ENCODE measurements at places on chromosomes 12 and 14.
A peak's percentile ranks its signal among the peaks of the same experiment; 100 is the strongest.

- DNase-seq: no peak
Observed at GRCh38 chr14:58861586-58861985, 223.8 kb downstream of the DACT1 start.

DNA sequence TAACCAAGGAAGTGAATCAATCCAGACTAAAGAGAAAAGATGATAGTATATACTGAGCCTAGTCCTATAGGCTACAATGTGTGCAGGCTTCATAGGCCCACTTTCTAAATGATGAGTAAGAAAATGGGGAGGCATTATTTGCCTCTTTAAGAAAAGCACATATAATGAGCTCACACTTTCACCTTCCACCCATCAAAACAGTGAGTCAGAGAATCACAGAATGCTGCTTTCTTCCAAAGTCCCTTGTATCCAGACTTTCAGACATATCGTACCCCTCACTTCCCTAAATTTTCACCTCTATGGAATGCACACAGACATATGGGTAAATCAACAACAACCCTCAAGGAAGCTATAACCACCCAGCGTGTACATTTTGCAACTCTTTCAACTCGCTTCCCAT is 286.4 kb upstream of the PRKD1 start:
- no peak for DNase-seq

GRCh38 chr12:14510574-14510973 is 57.1 kb downstream of the PLBD1 start:
- peak; percentile 23 for DNase-seq

- DNase-seq: no peak
Observed at GRCh38 chr12:1949771-1950470, 31.5 kb upstream of the CACNA2D4 start.

- no peak for DNase-seq
Observed at GRCh38 chr12:53224897-53225634, 6.9 kb downstream of the RARG start.

- DNase-seq: peak; percentile 93
Observed at GRCh38 chr12:14576896-14577295, 9.2 kb upstream of the PLBD1 start.

DNA sequence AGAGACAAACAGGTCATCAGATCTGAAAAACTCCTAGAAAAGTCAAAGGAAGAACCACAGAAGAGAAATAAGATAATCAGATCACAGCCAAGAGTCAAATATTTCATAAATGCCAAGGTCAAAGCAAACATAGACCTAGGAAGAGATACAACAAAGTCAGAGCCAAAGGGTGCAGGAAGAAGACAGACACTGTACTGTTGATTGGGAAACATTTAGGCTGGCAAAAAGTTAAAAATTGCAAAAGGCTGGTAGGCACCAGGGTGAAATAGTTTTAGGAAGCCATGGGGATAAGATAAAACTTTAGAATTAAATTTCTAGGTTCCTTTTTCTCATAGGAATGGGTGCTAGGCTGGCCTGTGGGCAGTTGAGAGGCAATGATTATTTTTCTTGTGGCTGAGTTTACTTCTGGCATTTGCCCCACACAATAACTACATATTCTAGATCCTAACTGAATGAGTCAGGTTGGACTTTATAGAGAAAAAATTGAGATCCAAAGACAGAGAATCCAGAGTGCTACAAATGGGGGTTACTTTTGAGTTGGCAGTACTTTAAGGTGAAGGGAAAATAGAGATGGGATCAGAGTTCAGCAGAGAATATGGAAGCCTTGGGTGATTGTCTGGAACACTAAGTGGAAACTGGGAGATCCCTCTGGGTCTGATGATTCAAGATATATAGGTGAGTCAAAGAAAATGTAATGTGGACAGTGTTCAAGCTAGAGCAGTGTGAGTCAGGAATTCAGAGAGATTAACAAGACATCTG is 215.5 kb downstream of the C12orf50 start:
- no peak for DNase-seq

- DNase-seq: no peak
Observed at GRCh38 chr14:101182476-101182875, 279.0 kb upstream of the RTL1 start.

DNA sequence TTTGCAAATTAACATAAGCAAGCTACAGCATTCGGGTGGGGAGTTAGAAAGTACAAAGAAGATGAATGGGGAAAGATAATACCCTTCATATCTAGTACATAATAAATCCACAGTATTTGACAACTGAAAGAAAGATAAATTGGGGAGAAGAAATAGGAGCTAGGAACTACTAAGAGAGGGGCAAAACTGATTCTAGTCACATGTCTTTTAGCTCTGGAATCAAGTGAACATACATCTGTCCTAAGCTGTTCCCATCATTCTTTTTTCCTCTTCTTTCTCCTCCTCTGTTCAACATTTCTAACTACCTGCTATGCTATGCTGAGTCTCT is 15.3 kb upstream of the APOF start:
- DNase-seq: no peak

DNA sequence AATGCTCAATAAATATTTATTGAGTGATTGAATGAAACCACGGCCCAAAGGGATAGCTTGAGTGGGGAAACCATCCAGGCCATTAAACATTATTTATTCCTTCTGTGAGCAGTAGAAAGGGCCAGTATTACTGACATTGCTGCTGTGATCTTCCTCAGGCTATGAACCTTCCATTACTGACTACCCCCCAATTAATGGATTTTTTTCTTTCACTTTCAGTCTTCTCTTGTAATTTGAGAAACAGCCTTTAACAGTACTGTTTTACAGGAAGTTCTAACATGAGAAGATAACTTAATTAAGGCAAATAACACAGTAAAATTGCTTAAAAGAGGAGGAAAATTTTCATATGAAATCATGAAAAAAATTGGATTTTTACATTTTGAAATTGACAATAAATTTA is 629.5 kb downstream of the TRHDE start:
- DNase-seq: no peak

DNA sequence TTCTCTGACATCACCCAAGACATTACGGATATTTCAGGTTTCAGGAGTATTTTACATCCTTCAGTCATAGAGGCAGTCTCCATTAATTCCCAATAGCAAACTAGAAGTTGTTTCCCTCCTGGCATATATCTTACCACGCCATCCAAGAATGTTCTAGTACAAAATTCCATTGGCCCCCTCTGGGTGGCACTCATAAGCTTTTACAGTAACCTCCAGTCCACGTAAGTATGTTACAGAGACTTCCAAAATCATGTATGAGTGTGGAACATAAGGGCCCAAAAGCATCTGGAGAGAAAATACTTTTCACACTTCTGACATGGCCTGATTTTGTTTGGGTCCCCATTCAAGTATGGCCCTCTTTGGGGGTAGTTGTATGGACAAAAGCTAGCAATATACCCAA is 58.1 kb upstream of the DHRS4 start:
- DNase-seq: peak; percentile 4

DNA sequence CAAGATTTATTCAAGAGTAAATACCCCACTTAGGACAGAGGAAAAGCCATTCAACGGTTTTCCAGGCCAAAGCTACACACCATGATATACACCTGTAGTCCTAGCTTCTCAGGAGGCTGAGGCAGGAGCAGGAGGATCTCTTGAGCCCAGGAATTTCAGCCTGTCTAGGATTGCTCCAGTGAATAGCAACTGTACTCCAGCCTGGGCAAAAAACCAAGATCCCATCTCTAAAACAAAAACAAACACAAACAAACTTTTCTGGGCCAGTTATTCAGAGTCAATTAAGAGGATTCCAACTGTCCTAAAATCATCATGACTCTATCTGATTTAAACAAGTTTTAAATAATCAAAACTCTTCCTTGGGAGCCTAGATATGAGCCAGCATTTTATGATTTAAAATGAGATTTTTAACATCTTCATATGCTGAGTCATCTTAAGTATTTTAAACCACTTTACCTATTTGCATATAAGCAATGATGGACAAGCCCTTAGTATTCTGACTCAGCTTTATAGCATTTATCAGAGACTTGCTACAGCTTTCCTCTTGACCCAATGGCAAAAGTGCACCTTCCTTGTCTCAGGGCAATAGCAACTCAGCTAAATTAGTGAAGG is 77.1 kb downstream of the KCNMB4 start:
- DNase-seq: no peak

DNA sequence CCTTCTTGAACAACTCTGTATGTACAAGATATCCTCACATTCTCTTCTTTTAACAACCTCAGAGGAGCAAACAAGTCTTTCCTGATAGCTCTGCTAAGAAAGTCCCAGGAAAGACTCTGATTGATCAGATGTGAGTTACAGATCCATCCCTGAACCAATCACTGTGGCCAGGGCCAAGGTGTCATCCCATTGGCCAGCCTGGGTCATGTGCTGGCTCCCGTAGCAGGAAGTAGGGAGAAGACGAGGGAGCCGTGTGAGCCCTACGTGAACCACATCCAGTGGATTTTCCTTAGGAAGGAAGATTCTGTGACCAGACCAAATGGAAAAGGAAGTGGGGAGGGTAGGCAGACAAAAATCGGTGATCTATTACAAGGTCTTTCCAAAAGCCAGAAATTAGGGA is 5.6 kb downstream of the P2RX7 start:
- DNase-seq: no peak

GRCh38 chr14:69811227-69811867 is 14.3 kb upstream of the SLC10A1 start:
- no peak for DNase-seq

- no peak for DNase-seq
Observed at GRCh38 chr12:54041097-54041690, 8.3 kb downstream of the HOXC5 start.

DNA sequence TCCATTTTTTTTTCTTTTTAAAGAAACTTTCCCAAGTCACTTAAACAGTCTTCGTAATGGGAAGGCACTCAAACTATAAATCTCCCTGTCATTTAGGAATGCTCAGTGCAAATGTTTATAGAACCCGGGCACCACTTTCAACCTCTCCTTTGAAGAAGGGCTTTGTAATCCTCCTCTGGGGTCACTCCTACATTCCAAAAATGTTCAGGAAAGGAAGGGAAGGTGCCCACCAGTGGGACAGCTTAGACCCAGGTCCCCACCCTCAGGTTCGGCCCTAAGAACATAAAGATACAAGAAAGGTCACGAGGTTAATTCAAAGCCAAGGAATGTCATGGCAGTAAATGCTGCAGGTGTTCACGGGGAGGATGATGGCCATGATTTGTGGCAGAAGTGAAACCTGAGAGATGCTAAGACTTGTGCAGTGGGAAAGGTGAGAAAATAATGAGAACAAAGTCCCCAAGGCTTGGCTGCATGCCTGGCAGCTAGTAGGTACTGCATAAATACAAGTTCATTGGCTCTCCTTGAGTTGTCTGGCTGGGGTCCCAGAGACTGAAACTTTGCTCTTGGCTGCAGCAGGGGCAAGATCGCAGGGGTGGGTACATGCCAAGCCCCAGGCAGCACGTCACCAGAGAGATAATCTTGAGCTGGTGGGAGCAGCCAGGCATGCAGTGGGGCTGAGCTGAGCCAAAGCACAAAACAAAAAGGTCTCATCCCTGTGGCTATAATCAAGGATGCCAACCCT is 21.1 kb downstream of the KRT18 start:
- DNase-seq: no peak

GRCh38 chr12:31248337-31248736 is 77.6 kb downstream of the SINHCAF start:
- DNase-seq: no peak

DNA sequence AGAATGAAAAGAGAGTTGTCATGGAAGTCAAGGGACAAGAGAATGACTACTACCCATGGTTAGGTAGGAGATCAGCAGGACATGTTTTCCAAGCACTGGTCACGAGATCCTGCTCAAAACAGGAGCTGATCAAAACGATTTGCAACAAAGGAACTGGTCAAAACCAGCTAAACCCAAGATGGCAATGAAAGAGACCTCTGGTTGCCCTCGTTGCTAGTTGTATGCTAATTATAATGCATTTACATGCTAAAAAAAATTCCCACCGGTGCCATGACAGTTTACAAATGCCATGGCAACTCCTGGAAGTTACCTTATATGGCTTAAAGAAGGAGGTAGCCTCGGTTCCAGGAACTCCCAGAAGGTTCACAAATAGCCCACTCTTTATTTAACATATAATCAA is 95.0 kb upstream of the OTX2 start:
- no peak for DNase-seq

DNA sequence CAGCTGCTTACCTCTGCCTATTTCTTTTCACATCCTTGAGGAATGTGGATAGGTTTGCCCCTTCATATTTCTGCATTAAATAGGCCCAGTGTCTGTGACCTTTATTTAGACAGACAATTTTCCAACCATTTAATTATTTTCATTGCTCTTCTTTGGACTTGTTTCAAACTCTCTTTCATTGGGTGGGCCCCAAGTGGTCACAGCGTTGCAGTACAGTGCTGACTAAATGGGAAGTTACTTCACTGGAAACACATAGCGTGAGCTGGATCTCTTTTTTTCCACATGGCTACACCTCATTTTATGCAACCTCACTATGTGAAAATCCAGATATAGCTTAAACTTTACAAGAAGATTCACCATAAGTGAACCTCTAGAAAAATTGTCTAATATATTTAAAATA is 438.9 kb downstream of the ADAMTS20 start:
- DNase-seq: no peak

DNA sequence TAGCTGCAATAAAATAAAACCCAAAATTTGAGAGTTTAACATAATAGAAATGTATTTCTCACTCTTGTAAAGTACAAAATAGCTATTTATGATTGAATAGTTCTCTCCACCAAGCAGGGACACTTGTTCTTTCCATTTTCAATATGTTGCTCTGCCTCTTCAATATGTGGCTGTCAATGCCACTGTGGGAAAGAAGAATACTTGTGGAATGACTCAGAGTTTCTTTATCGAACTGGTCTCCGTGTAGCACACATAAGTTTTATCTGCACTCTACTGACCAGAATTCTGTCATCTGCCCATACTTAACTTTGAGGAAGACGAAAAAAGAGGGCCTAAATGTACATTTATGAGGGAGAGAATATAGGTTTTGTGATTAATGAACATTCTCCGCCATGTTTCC is 256.9 kb downstream of the ATXN7L3B start:
- no peak for DNase-seq

DNA sequence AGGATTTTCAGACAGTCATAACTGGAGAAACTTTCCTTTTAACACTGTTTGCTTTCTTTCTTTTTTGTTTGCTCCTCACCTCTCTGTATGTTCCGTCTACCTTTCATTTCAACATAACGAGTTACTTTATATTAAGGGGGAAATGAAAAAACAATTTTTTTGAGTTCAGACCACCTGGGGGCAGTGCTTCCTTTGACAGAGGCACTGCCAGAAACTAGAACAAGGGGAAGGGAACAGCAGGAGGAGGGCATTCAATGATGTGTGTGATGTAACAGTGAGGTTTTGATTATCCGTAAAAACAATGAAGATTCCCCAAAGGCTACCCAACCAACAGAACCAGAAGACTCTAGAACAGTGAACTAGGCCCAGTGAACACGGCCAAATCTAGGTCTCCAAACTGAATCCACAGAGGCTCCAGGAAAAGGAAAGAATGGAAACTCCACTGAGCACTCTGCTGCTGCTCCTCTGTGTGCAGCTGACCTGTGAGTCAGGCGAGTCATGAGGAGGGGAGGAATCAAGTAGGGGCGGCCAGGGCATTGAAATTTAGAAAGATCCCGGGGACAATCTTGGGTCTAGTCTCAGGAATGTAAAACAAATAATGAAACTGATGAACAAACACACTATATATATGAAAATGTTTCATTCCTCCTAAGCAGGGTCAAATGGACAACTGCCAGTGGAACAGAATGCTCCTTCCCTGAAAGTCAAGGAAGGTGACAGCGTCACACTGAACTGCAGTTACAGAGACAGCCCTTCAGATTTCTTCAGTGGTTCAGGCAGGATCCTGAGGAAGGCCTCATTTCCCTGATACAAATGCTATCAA is 323.5 kb downstream of the DAD1 start:
- DNase-seq: peak; percentile 64
